ENCODE measurements at places on chromosomes 7 and 10.

GRCh38 chr10:60650378-60650800 lies 127.9 kb upstream of the CDK1 start:
- H3K27me3 ChIP-seq, result no peaks in the 10 kb centered on the region
- no peaks in the 10 kb centered on the region for H3K36me3 ChIP-seq
- no peak for DNase-seq
- peaks cover 14% of the 10 kb centered on the region for H3K4me1 ChIP-seq
- H3K4me3 ChIP-seq, result no peak overlapping the region
- no peak overlapping the region for H3K27ac ChIP-seq

DNA sequence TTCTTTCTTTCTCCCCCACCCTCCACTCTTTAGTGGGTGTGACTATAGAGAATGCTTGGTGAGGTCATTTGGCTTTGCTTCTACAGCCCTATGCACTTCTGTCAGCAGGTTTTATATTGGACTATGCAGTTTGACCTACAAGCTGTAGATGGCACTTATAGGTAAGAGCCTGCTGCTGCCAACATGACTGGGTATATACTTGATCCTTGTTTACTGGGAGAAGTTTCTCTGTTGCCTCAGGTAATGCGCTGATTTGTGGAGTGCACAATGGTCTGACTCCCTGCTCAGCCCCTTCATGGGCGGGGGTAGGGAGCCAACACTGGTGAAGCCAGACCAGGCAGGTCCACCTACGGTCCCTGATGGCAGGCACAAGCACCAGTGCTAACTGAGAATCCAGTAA lies 33.7 kb upstream of the C7orf33 start:
- H3K36me3 ChIP-seq, result no peaks in the 10 kb centered on the region
- DNase-seq, result no peak
- no peak overlapping the region for H3K4me3 ChIP-seq
- H3K27ac ChIP-seq, result no peak overlapping the region

- no peaks in the 10 kb centered on the region for H3K36me3 ChIP-seq
- H3K27ac ChIP-seq, result no peak overlapping the region
- no peak for DNase-seq
- no peaks in the 10 kb centered on the region for H3K4me1 ChIP-seq
Measured at GRCh38 chr10:132675031-132675740, 110.8 kb downstream of the NKX6-2 start.

DNA sequence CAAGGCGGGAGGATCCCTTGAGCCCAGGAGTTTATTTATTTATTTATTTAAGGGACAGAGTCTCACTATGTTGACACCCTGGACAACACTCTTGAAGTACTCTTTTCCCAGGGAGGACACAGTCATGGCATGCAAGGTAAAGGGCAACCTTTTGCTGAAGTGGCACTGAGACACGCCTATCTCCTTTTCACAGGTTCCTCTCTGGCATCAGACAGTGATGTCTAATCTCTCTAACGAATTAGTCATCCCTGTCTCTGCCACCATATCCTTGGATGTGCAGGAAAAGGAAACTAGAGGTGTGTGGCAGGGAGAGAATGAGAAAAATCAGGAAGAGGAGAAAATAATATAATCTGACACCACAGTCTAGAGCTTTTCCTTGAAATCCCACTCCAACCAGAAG lies 19.5 kb downstream of the CPVL start:
- DNase-seq, result no peak
- H3K36me3 ChIP-seq, result no peaks in the 10 kb centered on the region
- H3K27me3 ChIP-seq, result no peaks in the 10 kb centered on the region
- no peaks in the 10 kb centered on the region for H3K4me1 ChIP-seq
- H3K27ac ChIP-seq, result no peak overlapping the region

GRCh38 chr7:151869455-151869854 lies 7.5 kb downstream of the PRKAG2 start:
- no peak overlapping the region for H3K27ac ChIP-seq
- no peaks in the 10 kb centered on the region for H3K27me3 ChIP-seq
- DNase-seq, result no peak
- no peak overlapping the region for H3K4me3 ChIP-seq
- H3K36me3 ChIP-seq, result no peaks in the 10 kb centered on the region
- H3K4me1 ChIP-seq, result peaks cover 3% of the 10 kb centered on the region

- H3K36me3 ChIP-seq, result no peaks in the 10 kb centered on the region
- H3K4me3 ChIP-seq, result no peak overlapping the region
- no peak for DNase-seq
- H3K27ac ChIP-seq, result no peak overlapping the region
Measured at GRCh38 chr10:130045801-130046321, 64.8 kb downstream of the C10orf143 start.

- no peaks in the 10 kb centered on the region for H3K4me1 ChIP-seq
- H3K27me3 ChIP-seq, result no peaks in the 10 kb centered on the region
- no peak overlapping the region for H3K4me3 ChIP-seq
- H3K36me3 ChIP-seq, result no peaks in the 10 kb centered on the region
- no peak overlapping the region for H3K27ac ChIP-seq
Measured at GRCh38 chr7:121307021-121307574, 21.7 kb upstream of the WNT16 start.

DNA sequence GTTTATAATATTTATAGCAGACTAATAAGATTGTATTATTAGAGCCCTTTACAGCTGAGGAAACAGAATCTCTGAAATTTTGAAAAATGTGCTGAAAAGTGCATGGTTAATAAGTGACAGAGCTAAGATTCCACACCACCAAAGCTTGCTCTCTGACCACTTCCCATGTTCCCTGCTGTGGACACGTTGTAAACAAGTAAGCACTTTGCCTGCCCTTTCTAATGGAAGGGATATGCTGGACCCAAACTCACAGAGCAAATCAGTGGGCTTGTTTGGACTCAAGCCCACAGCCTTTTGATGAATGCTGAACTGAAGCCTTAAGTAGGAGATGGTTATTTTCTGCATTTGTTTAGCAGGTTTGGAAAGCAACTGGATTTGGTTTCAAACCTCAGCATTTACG lies 214.0 kb upstream of the TMEM72 start:
- no peak for DNase-seq
- no peak overlapping the region for H3K27ac ChIP-seq
- no peak overlapping the region for H3K4me3 ChIP-seq
- H3K27me3 ChIP-seq, result no peaks in the 10 kb centered on the region
- H3K36me3 ChIP-seq, result no peaks in the 10 kb centered on the region

- no peaks in the 10 kb centered on the region for H3K4me1 ChIP-seq
- DNase-seq, result no peak
- H3K27ac ChIP-seq, result no peak overlapping the region
- no peaks in the 10 kb centered on the region for H3K36me3 ChIP-seq
- no peak overlapping the region for H3K4me3 ChIP-seq
Measured at GRCh38 chr7:11702938-11703337, 129.1 kb downstream of the THSD7A start.

DNA sequence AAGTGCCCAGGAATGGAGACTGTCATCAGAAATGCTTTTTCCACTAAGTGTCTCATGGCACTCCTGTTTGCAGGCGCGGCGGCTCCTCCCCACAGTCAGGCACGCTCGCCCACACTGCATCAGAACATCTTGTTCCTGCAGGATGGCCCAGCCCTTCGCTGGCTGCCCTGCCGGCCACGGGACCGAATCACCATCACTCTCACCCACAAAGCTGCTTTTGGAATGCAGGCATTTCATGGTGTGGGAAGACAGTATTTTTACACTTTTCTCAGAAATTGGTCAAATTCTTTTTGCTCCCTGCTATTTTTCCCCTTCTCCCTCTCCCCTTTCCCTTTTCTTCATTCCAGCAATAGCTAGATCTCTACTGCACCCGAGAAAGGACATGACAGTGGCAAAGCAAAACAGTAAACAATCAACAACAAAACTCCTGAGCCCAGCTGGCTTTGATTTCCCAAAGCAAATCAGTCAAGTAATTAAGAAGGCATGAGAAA lies 176.1 kb upstream of the TNS3 start:
- no peaks in the 10 kb centered on the region for H3K36me3 ChIP-seq
- no peak overlapping the region for H3K27ac ChIP-seq
- H3K4me1 ChIP-seq, result no peaks in the 10 kb centered on the region
- no peak for DNase-seq
- no peaks in the 10 kb centered on the region for H3K27me3 ChIP-seq

GRCh38 chr10:77699080-77699645 lies 61.6 kb upstream of the KCNMA1 start:
- H3K4me3 ChIP-seq, result no peak overlapping the region
- H3K4me1 ChIP-seq, result no peaks in the 10 kb centered on the region
- DNase-seq, result no peak

DNA sequence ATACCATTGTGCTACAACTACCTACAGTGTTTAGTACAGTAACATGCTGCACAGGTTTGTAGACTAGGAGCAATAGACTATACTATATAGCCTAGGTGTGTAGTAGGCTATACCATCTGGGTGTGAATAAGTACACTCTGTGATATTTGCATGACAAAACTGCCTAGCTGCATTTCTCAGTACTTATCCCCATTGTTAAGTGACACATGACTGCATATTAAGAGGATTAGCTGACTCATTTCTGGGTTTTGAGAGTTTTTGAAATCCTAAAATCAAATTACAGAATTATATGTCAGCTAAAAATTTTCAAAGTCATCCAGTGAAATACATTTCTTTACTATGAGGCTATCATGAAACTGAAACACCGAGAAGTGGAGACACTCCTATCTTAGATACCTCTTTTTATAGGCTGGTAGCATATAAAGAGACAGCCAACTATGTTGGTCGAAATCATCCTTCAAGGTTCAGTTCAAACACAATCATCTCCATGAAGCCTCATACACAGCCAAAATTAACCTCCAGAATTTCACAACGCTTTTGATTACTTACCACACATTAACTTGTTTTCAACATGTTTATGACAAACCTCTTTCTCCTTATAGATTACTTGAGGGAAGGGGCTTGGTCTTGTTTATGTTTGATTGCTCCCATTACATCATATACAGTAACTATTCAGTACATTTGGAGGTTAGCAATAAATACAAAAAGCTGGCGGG lies 89.8 kb upstream of the ANK3 start:
- H3K36me3 ChIP-seq, result no peaks in the 10 kb centered on the region
- H3K27me3 ChIP-seq, result no peaks in the 10 kb centered on the region
- H3K4me3 ChIP-seq, result no peak overlapping the region
- no peaks in the 10 kb centered on the region for H3K4me1 ChIP-seq
- DNase-seq, result no peak

DNA sequence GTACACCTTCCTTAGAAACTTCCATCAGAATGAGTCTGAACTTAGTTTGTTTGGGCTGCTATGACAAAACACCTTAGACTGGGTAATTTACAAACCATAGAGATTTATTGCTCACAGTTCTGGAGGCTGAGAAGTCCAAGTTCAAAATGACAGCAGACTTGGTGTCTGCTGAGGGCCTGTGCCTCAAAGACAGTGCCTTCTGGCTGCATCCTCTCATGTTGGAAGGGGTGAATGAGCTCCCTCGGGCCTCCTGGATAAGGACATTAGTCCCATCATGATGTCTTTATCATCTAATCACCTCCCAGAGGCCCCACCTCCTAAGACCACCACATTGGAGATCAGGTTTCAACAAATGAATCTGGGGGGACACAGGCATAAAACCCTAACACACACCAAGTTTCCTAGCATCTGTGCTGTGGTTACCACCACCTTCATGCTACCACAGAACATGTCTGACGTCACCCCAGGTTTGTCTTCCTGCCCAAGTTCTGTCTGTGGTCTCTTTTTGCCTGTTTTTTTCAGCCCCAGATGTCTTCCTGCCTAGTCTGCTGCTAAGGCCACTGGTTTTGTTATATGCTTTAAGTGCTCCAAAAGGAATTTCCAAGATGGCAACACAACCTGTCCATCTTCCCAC lies 150.9 kb upstream of the COBL start:
- no peaks in the 10 kb centered on the region for H3K4me1 ChIP-seq
- no peaks in the 10 kb centered on the region for H3K27me3 ChIP-seq
- no peak overlapping the region for H3K4me3 ChIP-seq

- no peak overlapping the region for H3K4me3 ChIP-seq
- DNase-seq, result no peak
- peaks cover 16% of the 10 kb centered on the region for H3K36me3 ChIP-seq
- H3K27me3 ChIP-seq, result no peaks in the 10 kb centered on the region
Measured at GRCh38 chr10:97764519-97764931, 7.3 kb downstream of the SFRP5 start.

DNA sequence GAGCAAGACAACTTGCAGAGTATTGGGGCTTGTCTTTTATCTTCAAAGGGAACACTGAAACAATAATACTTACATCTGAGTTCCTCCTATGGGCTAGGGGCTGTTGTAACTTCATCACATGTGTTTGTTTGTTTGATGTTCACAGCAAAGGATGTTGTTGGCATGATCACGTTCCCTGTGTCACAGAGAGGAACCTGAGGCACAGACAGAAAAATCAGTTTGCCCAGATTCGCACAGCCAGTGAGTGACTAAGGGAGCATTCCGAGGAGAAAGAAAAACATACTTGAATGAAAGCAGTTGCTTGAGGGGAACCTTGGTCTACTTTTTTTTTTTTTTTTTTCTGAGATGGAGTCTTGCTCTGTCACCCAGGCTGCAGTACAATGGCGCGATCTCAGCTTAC lies 87.2 kb upstream of the PFKP start:
- no peaks in the 10 kb centered on the region for H3K4me1 ChIP-seq
- no peak overlapping the region for H3K27ac ChIP-seq
- no peaks in the 10 kb centered on the region for H3K36me3 ChIP-seq
- H3K4me3 ChIP-seq, result no peak overlapping the region
- DNase-seq, result no peak

- H3K4me1 ChIP-seq, result no peaks in the 10 kb centered on the region
- no peak for DNase-seq
- no peaks in the 10 kb centered on the region for H3K36me3 ChIP-seq
- H3K4me3 ChIP-seq, result no peak overlapping the region
- H3K27me3 ChIP-seq, result no peaks in the 10 kb centered on the region
Measured at GRCh38 chr10:78759456-78760120, 309.2 kb upstream of the ZMIZ1 start.

GRCh38 chr10:25047591-25048301 lies 31.3 kb downstream of the THNSL1 start:
- no peak for DNase-seq
- H3K27me3 ChIP-seq, result no peaks in the 10 kb centered on the region
- no peak overlapping the region for H3K27ac ChIP-seq

DNA sequence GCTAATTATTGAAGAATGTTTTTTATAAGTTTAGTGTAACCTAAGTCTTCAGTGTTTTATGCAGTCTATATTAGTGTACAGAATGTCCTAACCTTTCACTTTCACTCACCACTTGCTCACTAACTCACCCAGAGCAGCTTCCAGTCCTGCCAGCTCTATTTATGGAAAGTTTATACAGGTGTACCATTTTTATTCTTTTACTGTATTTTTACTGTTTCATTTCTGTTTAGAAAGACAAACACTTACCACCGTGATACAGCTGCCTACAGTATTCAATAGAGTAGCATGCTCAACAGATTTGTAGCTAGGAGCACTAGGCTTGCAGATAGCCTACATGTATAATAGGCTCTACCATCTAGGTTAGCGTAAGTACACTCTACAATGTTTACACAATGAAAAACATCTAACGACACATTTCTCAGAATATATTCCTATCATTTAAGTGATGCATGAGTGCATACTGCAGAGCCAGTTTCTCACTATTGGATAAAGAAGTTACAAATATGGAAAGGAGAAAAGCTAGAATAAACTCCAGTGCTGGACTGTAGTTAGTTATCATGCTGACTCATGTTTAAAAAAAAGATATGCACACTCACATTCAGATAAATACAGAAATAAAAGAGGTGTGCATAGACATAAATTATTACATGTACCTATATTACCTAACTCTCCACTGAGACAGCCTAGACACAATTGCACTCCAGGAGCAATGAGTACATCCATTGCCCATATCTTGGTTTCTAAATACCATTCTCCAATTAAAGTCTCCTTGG lies 30.4 kb downstream of the STEAP1B start:
- H3K4me3 ChIP-seq, result no peak overlapping the region
- no peaks in the 10 kb centered on the region for H3K36me3 ChIP-seq
- DNase-seq, result no peak

Measured in effector memory CD4-positive, alpha-beta T cell (primary cell).